NCI-H1105 treated with DMSO at 0.1 percent for 48 hours (cell line): ENCODE measurements at places on chromosomes 7 and 10.
A peak's percentile ranks its signal among the peaks of the same experiment; 100 is the strongest.

DNA sequence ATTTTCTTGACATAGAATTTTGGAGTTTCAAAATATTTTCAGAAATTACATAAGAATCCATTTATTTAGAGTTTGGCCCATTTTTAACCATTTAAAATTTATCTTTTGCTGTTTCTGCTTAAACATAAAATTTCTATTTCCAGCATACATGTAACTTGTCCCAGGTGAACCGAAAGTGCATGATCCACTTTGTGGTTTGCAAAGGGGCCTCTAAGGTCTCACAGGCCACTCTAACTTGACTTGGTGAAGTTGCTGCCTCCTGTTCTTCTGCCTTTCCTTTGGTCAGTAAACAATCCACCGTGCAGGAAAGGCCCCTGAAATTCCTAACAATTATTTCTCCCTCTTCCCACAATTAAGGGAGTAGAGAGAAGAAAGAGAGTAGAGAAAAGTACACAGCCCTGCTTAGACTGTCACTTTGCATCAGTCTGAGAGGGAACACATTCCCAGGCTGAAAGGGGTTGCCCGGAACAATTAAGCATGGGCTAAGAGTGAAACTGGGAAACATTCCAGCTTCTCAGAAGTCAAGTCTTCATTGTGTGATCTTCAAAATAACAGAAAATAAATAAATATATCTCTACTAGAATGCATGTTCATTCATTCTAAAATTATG, 79.5 kb upstream of the SEMA3A start:
- DNase-seq = no peak

DNA sequence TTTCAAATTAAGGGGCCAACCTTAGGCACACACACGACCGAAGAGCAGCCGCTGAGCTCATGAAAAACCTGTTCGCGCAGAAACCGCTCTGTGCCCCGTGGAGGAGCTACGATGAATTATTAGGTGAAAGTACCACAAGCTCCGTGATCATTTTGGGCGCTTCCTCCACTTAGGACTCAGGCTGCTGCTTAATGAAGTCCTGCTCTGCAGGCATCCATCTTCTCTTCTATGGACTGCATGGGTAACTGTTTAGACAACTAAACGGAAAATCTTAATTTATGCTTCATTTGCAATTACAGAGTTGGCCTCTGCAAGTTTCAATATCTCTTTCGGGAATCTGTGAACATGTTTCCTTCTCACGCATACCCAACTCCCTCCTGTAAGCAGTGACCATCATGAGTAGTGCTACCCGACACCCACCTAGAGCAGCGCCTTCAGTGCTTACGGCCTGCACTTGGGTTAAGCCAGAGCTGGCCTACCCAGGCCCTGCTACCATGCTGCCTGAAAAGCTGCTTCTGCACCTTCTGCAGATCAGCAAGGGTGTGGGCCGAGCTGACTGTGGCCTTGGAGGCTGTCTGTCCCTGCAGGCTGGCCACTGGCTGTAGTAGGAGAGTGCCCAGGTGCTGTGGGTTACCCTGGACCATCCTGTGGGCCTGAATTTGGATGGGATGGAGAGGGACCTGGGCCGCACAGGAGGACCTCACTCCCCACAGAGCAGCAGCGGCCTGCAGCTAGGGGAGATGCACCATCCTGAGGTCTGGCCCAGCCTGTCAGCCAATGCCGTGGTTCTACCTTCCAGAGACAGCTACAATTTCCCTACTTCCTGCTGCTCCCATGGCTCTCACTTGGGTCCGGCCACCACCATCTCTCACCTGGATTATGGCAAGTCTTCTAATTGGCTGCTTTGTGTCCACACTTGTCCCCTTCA, 36.0 kb downstream of the GNA12 start:
- DNase-seq = no peak

DNA sequence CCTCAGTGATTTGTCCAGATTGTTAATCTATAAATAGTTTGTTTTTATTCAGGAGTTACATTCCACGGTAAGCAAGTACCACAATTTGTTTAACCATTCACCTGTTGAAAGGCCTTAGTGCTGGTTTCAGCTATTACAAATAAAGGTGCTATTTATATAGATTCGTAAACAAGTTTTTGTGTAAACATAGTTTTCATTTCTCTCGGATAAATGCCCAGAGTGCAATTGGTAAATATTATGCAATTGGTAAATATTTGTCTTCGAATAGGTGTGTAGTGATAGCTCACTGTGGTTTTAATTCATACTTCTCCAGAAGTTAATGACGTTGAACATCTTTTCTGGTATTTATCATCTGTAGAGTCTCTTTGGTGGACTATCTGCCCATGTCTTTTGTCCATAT, 76.4 kb upstream of the RSU1 start:
- DNase-seq = no peak

- DNase-seq = no peak
Measured at GRCh38 chr10:126198681-126199080, 189.6 kb downstream of the ADAM12 start.

DNA sequence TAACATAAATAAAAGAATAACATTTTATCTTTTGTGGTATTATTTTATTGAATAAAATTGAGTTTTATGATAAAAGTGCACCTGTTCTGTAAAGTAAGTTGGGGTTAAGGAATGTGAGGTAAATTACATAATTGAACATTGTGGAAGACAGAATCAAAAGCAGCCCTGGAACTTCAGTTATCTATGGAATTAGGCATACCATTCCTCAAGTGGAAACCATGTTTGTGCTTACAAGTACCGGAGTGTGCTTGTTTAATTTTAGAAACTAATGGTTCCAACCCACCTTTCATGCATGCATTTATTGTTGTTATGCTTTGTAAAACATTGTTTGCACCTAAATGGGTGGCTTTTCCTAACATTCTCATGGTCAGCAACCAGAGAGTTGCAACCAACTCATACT, 28.0 kb downstream of the RBM17 start:
- no peak for DNase-seq

- peak; percentile 73 for DNase-seq
Measured at GRCh38 chr7:45921699-45922519, 837 bp upstream of the IGFBP3 start.

DNA sequence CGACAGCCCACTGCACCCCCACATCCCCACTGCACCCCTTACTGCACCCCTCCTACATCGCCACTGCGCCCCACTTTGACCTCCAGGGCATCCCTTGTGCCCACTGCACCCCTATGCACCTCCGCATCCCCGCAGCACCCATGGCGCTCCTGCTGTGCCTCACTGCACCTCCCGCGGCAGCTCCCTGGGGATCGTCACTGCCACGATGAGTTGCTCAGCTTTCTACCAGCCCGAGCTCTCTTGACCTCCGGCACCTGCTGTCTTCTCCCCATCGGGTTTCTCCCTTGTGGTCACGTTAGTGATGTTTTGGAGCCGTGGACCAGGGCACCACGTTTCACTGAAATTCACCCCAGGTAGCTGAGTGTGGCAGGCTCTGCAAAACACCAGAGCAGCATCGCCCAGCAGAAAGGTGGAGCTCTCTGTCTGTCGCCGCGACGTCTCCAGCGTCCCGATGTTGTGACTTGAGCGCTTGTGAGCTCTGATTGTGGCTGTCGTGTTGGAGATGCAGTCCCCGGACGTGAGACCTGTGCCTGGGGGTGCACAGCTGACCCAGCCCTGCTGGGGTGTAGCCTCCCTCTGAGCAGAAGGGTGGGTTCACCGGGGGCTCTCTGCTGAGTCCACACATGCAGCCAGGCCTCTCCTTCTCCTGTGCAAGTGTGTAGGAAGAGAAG, 147.7 kb downstream of the DNAJB6 start:
- no peak for DNase-seq

DNA sequence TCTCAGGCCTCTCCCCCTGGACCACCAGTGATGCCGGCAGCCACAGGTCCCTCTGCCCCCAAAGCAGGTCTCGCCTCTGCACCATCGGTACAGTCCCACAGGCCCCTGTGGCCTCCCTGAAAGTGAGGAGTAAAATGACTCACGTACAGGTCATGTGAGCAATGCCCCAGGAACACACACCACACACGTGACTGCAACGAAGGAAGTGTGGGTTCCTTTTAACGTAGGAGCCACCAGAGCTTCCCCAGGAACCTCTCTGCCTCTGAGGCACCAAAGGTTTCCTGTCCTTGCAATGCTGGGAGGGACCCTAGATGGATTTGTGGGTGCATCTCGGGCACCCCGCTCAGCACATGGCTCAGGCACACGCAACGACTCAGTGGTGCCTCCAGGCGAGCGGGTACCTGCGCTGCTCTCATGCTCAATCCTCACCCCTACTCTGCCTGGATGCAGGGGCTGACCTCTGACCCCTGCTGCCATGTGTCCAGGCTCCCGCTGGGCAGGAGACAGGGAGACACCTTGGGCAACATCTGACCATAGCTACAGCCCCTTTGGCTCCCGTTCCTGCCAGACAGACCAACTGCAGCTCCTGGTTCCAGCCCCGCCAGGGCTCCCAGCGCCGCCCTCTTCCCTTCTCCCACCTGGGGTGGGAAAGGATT, 120.7 kb downstream of the PRKAG2 start:
- no peak for DNase-seq

DNA sequence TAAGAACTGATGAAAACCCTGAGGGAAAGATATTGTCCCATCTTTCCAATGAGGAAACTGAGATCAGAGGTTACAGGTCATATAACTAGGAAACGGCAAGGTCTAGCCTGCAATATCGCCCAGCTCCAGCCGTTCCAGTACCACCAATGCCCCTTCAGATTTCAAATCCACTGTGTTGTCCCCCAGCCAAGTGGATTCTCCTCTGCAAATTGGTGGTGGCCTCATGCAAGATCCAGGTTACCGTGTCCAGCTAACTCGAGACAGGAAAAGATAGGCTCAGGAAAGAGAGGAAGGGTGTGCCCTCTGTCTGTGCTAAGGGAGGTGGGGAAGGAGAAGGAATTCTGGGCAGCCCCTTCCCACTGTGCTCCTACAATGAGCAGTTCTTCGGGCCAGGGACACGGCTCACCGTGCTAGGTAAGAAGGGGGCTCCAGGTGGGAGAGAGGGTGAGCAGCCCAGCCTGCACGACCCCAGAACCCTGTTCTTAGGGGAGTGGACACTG, 25.3 kb downstream of the PRSS2 start:
- no peak for DNase-seq

DNA sequence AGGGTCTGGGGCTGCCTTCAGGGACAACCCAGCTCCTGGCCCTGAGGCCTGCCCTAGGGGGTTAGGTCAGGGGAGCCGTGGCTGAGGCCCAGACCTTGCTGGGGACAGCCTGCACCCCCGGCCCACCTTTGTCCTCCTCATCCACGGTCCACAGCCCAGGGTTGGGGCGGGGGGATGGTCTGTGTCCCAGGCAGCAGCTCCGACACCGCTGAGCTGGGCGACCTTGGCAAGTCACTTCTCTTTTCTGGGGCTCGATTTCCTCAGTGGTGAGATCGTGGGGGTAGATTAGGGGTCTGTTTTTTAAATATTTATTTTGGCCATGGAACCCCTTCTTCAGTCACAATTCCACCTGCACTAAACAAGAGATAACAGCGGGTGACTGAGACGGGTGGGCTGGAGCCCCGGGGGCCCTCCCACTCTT, 30.9 kb downstream of the DNAJB12 start:
- DNase-seq = no peak

DNA sequence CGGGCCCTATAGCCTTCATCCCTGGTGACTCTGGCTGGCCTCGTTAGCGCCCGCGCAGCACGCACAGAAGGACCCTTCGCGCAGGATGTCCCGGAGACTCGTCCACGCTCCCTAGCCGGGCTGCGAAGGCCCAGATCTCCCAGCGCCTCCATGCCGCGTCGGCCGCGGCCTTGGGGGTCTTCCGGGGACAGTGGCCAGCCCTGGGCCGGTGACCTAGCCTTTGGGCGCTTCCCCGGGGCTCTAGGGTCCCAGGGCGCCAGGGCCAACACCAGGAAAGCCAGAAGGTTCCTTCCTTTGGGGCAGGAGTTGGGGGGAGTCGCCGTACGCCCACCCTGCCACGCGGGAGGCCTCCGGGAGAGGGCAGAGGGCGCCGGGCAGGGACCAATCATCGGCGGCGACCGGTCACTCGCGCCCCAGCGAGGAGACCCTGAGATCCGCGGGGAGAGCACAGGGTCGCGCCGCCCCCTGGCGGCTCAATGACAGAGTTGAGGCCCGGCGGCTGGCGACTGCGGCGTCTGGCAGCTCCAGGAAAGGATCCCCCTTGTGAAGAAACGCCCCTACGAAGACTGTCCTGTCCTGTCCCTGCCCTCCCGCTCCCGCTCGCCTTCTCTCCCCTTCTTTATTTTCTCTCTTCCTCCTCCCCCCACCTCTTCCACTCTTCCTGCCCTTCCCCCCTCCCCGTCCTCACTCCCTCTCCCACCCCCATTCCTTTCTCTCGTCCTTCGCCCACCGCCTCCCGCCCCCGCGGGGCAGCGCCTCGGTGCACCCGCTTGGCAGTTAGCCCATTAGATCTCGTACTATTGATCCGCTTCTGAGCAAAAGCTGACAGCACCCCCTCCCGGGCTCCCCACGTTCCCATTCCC, 62.3 kb upstream of the LBX1 start:
- peak; percentile 77 for DNase-seq

GRCh38 chr10:101367569-101368453, 13.8 kb downstream of the BTRC start:
- DNase-seq = no peak

DNA sequence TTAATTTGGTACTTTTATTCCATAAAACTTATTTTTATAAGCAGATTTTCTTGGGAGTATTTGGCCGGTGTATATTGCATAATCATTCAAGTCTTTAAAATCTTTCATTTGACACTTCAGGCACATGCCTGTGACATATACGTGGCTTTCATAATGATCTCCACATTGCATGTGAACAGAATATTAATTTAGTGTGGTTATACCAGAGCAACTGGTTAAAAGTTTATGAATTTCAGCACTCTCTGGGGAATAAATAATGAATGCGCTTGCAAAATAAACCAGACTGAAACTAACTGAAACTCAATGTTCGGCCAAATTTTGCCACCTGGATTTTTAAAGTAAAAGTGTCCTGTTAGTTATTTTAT, 242.3 kb downstream of the GLI3 start:
- DNase-seq = no peak

- no peak for DNase-seq
Measured at GRCh38 chr7:83798489-83798888, 149.6 kb upstream of the SEMA3E start.

DNA sequence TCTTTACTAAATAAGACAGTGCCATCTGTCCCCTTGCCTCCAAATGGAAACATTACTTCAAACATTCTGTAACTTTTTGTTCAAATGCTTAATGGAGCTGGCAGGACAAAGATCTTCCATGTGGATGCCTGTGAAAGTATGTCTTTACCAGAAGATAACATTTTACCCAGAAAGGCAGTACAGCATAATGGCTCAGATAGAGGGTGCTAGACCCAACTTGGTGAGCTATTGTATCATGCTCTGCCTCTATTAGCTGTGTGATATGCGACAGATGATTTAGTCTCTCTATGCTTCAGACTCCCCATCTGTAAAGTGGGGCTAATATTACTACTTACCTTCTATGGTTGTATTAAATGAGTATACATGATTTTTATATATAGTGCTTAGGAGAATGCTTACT, 8.8 kb upstream of the SMKR1 start:
- no peak for DNase-seq

DNA sequence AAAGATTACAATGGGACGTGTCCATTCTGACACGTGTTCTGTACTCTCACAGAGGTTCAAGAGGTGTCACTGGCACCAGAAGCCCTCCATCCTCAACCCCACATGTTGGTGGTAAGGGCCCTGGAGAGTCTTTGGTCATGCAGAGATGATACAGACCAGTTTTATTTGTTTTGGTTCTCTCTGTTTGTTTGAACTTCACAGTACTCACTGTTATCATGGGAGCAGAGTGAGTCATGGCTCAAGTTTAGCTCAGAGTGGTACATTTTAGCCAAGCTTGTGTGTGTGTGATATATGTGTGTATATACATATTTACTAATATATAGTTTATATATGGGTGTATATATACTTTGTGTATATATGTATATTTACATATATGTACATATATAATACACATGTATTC, 935.6 kb downstream of the GRID1 start:
- no peak for DNase-seq

- no peak for DNase-seq
Measured at GRCh38 chr7:157901166-157901565, 564.4 kb downstream of the DNAJB6 start.
